ENCODE measurements at places on chromosomes 7 and 10.

- no peak for DNase-seq
- H3K4me1 ChIP-seq, result peaks cover 62% of the 10 kb centered on the region
- H3K27ac ChIP-seq, result peak overlapping the region; percentile 67
- H3K36me3 ChIP-seq, result no peaks in the 10 kb centered on the region
- no peaks in the 10 kb centered on the region for H3K27me3 ChIP-seq
- H3K4me3 ChIP-seq, result peak overlapping the region; percentile 65
These were observed 4.4 kb downstream of the RGS10 start for GRCh38 chr10:119537953-119538630.

DNA sequence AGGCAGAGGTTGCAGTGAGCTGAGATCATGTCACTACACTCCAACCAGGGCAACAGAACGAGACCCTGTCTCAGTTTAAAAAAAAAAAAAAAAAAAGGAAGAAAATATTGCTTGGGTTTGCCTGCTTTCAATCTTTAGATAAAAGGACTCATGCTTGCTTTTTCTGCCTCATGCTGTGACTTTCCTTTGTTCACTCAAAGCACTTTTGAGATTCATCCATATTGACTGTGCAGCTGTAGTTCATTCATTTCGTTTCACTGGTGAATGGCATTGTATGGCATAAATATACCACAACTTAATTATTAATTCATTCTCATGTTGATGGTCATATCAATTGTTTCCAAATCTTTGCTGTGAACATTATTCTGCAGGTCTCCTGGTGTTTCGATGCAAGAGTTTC is 97.6 kb upstream of the NFE2L3 start:
- no peaks in the 10 kb centered on the region for H3K4me1 ChIP-seq
- H3K27ac ChIP-seq, result no peak overlapping the region
- H3K4me3 ChIP-seq, result no peak overlapping the region
- DNase-seq, result no peak
- no peaks in the 10 kb centered on the region for H3K36me3 ChIP-seq

DNA sequence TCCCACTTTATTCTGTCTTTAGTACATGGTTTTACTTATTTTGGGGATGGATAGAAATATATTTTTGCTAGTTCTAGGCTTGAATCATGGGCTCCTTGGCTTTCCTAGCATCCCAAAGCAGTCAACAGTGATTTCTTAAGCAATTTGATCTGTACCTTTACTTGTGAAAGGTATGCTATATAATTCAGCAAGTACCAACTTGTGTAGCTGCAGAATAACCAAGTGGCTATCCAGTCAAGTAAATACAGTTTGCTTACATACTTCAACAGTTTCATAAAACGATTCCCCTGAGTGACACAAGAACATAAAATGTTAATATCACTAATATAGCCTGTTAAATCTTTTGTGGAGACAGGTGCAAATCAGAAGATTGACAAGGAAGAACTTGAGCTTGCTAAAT is 67.2 kb downstream of the PODXL start:
- no peaks in the 10 kb centered on the region for H3K4me1 ChIP-seq
- no peak overlapping the region for H3K4me3 ChIP-seq
- H3K27ac ChIP-seq, result no peak overlapping the region
- H3K27me3 ChIP-seq, result no peaks in the 10 kb centered on the region
- H3K36me3 ChIP-seq, result peaks cover 8% of the 10 kb centered on the region

- DNase-seq, result no peak
- H3K4me1 ChIP-seq, result peaks cover 6% of the 10 kb centered on the region
- peaks cover 16% of the 10 kb centered on the region for H3K27me3 ChIP-seq
- no peak overlapping the region for H3K27ac ChIP-seq
- H3K4me3 ChIP-seq, result no peak overlapping the region
These were observed 1.0 kb upstream of the PLAC9 start for GRCh38 chr10:80131499-80131901.

- DNase-seq, result no peak
- H3K27ac ChIP-seq, result no peak overlapping the region
- H3K27me3 ChIP-seq, result no peaks in the 10 kb centered on the region
- H3K4me3 ChIP-seq, result no peak overlapping the region
These were observed 74.9 kb upstream of the PPIF start for GRCh38 chr10:79272353-79272752.

DNA sequence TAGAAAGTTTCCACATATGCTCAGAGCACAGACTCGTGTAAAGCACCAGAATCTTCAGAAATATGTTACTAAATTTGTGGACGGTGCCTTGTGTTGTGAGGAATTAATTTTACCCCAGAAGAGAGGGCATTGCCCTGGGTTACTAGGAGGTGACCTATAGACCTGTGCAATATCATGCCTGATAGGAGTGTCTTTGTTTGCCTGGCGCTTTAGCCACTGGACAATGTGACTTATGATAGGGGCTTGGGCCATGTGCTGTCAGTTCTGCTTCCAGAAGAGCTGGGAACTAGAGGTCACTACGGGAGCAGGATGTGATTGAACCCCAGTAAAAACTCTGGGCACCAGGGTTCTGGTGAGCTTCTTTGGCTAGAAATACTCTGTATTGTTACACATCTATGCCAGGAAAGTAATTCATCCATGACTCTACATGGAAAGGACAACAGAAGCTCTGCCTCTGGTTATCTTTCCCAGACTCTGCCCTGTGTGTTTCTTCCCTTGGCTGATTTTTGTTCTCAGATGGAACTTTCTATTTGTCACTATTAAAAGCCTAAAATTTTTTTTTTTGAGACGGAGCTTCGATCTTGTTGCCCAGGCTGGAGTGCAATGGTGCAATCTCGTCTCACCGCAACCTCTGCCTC is 75.5 kb downstream of the SIRT1 start:
- no peaks in the 10 kb centered on the region for H3K27me3 ChIP-seq
- no peak for DNase-seq
- H3K4me3 ChIP-seq, result no peak overlapping the region
- H3K36me3 ChIP-seq, result peaks cover 16% of the 10 kb centered on the region
- H3K27ac ChIP-seq, result no peak overlapping the region

Measured in CD4-positive, CD25-positive, alpha-beta regulatory T cell (primary cell).